Calu3 (cell line): ENCODE measurements at places on chromosomes 16 and 17. TPM values are rescaled to one million over a fixed set of nuclear protein-coding genes. Genes with fewer than 3 reads are reported as not detected.

OTOP2 gene
- not detected in 2 replicates for total RNA-seq

ABAT gene
- total RNA-seq = 12.6 and 14.2 TPM in 2 replicates

IRX3 gene
- 5.7 TPM in 2 replicates for total RNA-seq

PRDM7 gene
- not detected in 2 replicates for total RNA-seq

DNA sequence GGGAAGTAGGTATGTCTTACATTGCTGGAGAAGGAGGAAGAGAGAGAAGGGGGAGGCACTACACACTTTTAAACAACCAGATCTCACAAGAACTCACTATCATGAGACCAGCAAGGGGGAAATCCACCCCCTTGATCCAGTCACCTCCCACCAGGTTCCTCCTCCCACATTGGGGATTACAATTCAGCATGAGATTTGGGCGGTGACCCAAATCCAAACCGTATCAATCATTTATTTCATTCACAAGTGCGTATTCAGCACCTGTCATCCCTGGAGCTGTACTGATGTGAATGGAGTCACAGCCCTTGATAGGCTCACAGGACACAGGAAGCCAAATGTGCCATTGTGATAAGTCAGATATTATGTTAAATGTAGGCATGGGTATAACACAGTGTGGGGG is 228.3 kb upstream of the HSBP1 start:
- H3K4me3 ChIP-seq = no peak overlapping the region
- H3K27ac ChIP-seq = no peak overlapping the region
- no peaks in the 10 kb centered on the region for H3K36me3 ChIP-seq
- no peak for DNase-seq
- no peaks in the 10 kb centered on the region for H3K4me1 ChIP-seq
- peaks cover 8% of the 10 kb centered on the region for H3K27me3 ChIP-seq

GRCh38 chr16:25006504-25007056 is 8.6 kb downstream of the ARHGAP17 start:
- H3K27ac ChIP-seq = no peak overlapping the region
- no peaks in the 10 kb centered on the region for H3K36me3 ChIP-seq
- H3K27me3 ChIP-seq = no peaks in the 10 kb centered on the region

GRCh38 chr17:30203471-30203981 is 32.0 kb downstream of the SLC6A4 start:
- no peaks in the 10 kb centered on the region for H3K36me3 ChIP-seq
- no peak overlapping the region for H3K4me3 ChIP-seq
- H3K27ac ChIP-seq = no peak overlapping the region

DNA sequence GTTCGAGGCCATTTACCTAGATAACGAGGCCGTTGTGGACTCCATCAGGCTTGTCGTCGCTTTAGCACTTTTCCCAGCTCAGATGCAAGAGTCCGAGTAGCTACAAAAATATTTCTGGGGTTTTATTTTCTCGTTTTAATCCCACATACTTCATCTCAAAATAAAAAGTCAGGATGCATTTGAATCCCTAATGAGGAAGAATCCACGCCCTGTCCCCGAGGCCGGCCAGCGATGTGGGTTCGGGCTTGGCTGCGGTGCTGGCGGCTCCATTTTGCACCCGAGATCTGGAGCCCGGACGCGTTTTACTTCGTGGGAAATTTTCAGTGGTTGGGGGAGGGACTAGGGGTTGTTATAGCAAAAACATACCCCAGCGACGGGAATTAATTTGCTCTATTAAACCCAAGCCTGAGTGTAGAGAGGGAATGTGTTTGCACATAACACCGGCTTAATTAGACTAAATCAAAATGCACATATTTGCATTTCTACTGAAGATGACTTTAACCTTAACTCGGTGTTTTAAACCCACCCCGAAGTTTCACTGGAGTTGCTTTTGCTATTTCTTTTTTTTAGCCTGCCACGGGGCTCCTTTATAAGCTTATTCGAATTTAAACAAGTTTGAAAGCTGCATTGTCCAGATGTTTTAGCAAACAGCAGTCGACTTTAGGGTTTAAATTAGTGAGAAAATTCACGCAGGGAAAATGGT is 4.8 kb downstream of the IRX5 start:
- H3K4me3 ChIP-seq = no peak overlapping the region
- no peaks in the 10 kb centered on the region for H3K27me3 ChIP-seq
- no peak for DNase-seq
- no peaks in the 10 kb centered on the region for H3K4me1 ChIP-seq
- peaks cover 19% of the 10 kb centered on the region for H3K36me3 ChIP-seq

DNA sequence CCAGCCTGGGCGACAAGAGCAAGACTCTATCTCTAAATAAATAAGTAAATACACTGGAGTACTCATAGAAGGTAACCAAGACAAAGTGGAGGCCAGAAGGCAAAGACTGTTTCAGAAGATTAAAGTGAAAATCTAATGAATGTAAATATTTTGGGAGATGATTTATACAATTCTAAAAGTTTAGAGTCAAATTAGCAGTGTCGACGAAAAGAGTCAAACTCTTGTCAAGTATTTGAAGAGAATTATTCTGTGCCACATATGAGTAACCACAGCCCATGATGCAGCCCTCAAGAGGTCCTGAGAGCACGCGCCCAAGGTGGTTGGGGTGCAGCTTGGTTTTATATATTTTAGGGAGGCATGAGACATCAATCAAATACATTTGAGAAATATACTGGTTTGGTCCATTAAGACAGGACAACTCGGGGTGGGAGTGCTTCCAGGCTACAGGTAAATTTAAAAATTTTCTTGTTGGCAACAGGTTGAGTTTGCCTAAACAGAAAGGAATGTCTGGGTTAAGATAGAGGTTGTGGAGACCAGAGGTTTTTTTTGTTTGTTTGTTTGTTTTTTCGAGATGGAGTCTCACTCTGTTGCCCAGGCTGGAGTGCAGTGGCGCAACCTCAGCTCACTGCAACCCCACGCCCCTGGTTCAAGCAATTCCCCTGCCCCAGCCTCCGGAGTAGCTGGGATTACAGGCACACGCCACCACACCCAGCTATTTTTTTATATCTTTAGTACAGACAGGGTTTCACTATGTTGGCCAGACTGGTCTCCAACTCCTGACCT is 3.5 kb downstream of the CFDP1 start:
- peaks cover 43% of the 10 kb centered on the region for H3K36me3 ChIP-seq
- no peak overlapping the region for H3K27ac ChIP-seq
- no peak for DNase-seq

DNA sequence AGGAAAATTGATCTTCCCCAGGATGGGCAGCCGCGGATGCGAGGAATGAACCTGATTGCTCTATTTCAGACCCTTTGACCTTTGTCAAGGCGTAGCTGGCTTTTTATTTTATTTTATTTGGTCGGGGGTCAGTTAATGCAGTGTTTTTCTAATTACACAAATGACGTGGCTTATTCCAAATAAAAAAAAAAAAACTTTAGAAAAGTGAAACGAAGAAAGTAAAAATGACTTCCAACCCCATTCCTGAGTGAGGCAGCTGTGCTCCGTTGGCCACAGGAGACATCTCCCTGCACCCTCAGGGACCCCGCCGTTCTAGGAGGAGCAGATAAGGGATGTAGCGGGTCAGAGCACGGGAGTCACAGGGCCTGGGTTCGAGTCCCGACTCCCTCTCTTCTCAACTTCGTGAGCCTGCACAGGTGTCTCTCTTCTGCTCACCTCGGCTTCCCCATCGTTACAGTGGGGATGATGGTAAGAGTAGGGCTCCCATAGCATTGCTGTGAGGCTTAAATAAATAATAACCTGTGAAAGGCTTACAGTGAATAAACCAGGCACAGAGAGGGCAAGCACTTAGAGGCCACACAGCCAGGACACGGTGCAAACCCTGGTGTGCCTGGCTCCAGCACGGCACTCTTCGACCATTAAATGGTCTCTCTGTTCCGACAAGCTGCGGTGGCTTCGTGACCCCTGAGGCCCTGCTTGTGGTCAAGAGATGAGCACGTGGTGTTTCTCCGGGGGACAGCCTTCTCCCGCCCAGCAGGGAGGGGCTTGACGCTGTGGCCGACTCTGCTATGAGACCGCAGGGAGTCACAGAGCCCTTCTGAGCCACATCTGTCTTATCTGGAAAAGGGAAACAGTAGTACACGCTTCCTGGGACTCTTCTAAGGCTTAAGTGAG is 10.2 kb downstream of the FOXF1 start:
- no peaks in the 10 kb centered on the region for H3K4me1 ChIP-seq
- H3K27me3 ChIP-seq = peaks cover 97% of the 10 kb centered on the region
- no peaks in the 10 kb centered on the region for H3K36me3 ChIP-seq
- H3K27ac ChIP-seq = no peak overlapping the region
